PC-9 (cell line): ENCODE measurements at places on chromosomes 4 and X. TPM values are rescaled to one million over a fixed set of nuclear protein-coding genes. Genes with fewer than 3 reads are reported as not detected.

HMX1 gene
- total RNA-seq, result not detected in 2 replicates

GRCh38 chrX:150558424-150558823 is 10.0 kb upstream of the MTM1 start:
- no peaks in the 10 kb centered on the region for H3K4me1 ChIP-seq
- H3K27me3 ChIP-seq, result no peaks in the 10 kb centered on the region
- no peak for DNase-seq
- H3K27ac ChIP-seq, result no peak overlapping the region
- no peaks in the 10 kb centered on the region for H3K36me3 ChIP-seq

- H3K36me3 ChIP-seq, result no peaks in the 10 kb centered on the region; the same call in 1 of the 2 replicates
- H3K4me3 ChIP-seq, result no peak overlapping the region
- DNase-seq, result no peak
- H3K4me1 ChIP-seq, result no peaks in the 10 kb centered on the region
Measured at GRCh38 chr4:123977641-123978081, 581.1 kb downstream of the SPRY1 start.

NKAP gene
- total RNA-seq, result 15.7 and 18.6 TPM in 2 replicates

GRCh38 chr4:38574559-38575333 is 89.3 kb upstream of the KLF3 start:
- H3K27me3 ChIP-seq, result no peaks in the 10 kb centered on the region
- DNase-seq, result no peak
- H3K4me3 ChIP-seq, result no peak overlapping the region
- no peaks in the 10 kb centered on the region for H3K36me3 ChIP-seq
- H3K27ac ChIP-seq, result no peak overlapping the region

CFI gene
- 1.6 and 2.2 TPM in 2 replicates for total RNA-seq

DNA sequence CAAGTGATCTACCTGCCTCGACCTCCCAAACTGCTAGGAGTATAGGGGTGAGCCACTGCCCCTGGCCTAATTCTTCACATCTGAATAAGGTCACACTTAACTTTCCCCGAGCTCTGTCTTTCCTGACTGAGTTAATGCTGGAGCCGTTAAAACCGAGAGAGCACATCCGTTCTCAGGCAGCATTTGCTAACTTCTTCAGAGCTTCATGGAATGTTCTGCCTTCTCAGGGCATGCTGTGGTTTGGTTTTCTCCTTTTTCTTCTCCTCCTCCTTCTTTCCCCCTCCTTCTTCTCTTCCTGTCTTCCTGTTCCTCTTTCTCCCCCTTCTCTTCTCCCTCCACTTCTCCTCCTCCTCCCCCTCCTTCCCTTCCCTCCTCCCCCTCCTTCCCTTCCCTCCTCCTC is 119.9 kb downstream of the ASMT start:
- H3K36me3 ChIP-seq, result no peaks in the 10 kb centered on the region
- peaks cover 9% of the 10 kb centered on the region; the same call in 1 of the 2 replicates for H3K27me3 ChIP-seq
- no peaks in the 10 kb centered on the region for H3K4me1 ChIP-seq
- H3K27ac ChIP-seq, result no peak overlapping the region
- DNase-seq, result no peak
- H3K4me3 ChIP-seq, result no peak overlapping the region

- no peaks in the 10 kb centered on the region; the same call in 1 of the 2 replicates for H3K27me3 ChIP-seq
- H3K4me3 ChIP-seq, result no peak overlapping the region
- H3K4me1 ChIP-seq, result no peaks in the 10 kb centered on the region
- no peak for DNase-seq
Measured at GRCh38 chr4:23972187-23972586, 82.3 kb upstream of the PPARGC1A start.

DNA sequence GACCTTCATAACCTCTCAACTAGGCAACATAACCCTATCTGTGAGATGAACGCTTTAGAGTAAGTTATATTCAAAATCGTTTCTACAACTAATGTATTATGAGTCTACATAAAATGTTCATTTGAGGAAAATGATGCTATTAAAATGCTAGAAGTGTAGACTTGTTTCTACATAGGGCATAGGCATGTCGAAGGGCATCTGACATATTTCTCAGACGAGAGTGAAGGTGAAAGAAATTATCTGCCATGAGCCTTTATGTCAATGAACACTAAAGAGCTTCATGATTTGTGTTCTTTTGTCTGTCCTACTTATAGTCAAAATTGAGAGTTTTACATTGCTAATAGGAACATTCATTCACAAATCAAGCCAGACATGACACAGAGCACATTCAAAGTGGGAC is 811.8 kb downstream of the RAB28 start:
- H3K4me3 ChIP-seq, result no peak overlapping the region
- H3K27me3 ChIP-seq, result no peaks in the 10 kb centered on the region
- no peak overlapping the region for H3K27ac ChIP-seq
- no peak for DNase-seq

GRCh38 chr4:82450966-82451755 is 20.8 kb downstream of the ENOPH1 start:
- H3K27ac ChIP-seq, result no peak overlapping the region
- DNase-seq, result no peak
- no peak overlapping the region for H3K4me3 ChIP-seq
- H3K27me3 ChIP-seq, result no peaks in the 10 kb centered on the region

FGFBP1 gene
- total RNA-seq, result 11.1 and 30.8 TPM in 2 replicates

DNA sequence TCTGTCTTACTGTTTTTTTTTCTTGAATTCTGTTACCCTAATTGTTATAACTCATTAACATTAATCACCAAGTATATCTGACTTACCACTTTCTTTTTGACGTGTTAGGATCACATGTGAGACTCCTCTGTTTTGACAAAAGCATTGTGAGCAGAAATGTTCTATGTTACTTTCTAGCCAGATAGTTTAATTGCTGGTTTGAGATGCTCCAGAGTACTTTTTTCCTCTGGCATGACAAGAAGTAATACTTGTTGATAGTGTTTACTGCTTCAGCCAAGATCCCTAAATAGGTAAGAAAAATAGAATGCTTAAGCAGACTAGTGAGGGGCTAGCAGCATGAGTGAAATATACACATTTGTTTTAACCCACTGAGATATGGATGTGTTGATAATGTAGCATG is 303.9 kb upstream of the PABPC4L start:
- no peaks in the 10 kb centered on the region for H3K36me3 ChIP-seq
- no peaks in the 10 kb centered on the region for H3K4me1 ChIP-seq
- no peaks in the 10 kb centered on the region for H3K27me3 ChIP-seq
- no peak overlapping the region for H3K27ac ChIP-seq
- no peak overlapping the region for H3K4me3 ChIP-seq

- H3K4me3 ChIP-seq, result no peak overlapping the region
- H3K27ac ChIP-seq, result no peak overlapping the region
- no peaks in the 10 kb centered on the region for H3K27me3 ChIP-seq
- H3K36me3 ChIP-seq, result no peaks in the 10 kb centered on the region
- H3K4me1 ChIP-seq, result no peaks in the 10 kb centered on the region
- no peak for DNase-seq
Measured at GRCh38 chrX:17095161-17095560, 148.7 kb downstream of the REPS2 start.

DNA sequence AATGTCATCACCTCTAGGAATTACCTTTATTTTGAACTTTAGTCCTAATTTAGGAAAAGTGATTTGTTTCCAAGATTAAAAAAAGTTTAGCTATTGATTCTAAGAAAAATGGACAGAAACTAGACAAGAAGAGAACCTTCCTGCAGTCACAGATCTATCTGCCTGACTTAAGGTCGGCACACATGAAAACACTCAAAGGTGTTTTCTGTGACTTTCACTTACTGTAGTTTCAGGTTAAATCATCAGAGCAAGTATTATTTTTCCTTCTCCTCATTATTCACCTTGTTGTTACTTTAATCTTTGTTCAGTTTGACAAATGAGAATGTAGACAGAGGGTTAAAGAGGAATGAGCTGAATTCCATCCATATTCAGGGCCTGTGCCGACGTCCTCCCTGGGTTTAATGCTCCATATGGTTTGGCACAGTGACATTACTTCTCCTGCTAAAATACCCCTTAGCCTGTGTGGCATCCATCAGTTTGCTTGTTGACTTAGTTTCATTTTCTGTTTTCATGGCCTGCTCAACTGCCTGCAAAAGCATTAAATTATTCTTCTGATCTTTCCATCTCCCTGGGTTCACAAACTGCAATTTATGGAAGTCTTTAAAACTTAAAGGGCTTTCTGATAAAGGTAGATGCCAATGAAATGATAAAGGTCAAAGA is 352.7 kb downstream of the NKX6-1 start:
- no peak overlapping the region for H3K27ac ChIP-seq
- H3K36me3 ChIP-seq, result no peaks in the 10 kb centered on the region
- no peak overlapping the region for H3K4me3 ChIP-seq
- no peaks in the 10 kb centered on the region for H3K4me1 ChIP-seq
- no peak for DNase-seq
- H3K27me3 ChIP-seq, result no peaks in the 10 kb centered on the region

GRCh38 chr4:11765849-11766453 is 337.3 kb upstream of the HS3ST1 start:
- no peaks in the 10 kb centered on the region for H3K4me1 ChIP-seq
- H3K36me3 ChIP-seq, result no peaks in the 10 kb centered on the region
- DNase-seq, result peak; percentile 37
- H3K27ac ChIP-seq, result no peak overlapping the region
- no peak overlapping the region for H3K4me3 ChIP-seq

- no peaks in the 10 kb centered on the region for H3K27me3 ChIP-seq
- no peak within 1 kb of the TSS for H3K27ac ChIP-seq
- H3K4me1 ChIP-seq, result peaks cover under 1% of the 10 kb centered on the region
- H3K36me3 ChIP-seq, result no peaks in the 10 kb centered on the region
- peak within 1 kb of the TSS; percentile 60; the same call in 1 of the 2 replicates for H3K4me3 ChIP-seq
Measured at GRCh38 chrX:154478728-154479622, at the start of gene LAGE3. LAGE3 (minus strand) TSS chrX:154479281; CDS start chrX:154478915, 366 bp downstream.

- no peaks in the 10 kb centered on the region for H3K27me3 ChIP-seq
- H3K27ac ChIP-seq, result 0 out of 2 replicates have a peak overlapping the region, but pooled peaks have one; percentile 28
- no peak for DNase-seq
- no peaks in the 10 kb centered on the region for H3K36me3 ChIP-seq
Measured at GRCh38 chrX:73563738-73564068, 706 bp downstream of the CHIC1 start.

DNA sequence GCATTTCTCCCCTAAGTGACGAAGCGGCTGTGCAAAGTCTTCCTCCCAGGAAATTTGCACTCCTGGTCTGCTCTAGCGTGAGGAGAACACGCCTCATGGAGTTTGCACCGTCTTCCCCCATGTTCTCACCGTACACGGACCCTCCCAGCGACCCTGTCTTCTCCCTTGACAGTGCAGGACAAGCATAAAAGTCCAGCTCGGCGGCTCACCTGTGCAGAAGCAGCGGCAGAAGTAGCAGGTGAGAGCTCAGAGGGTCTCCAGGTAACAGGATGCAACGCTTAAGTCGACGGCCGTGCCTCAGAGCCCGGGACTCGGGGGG is 314 bp downstream of the P2RY8 start:
- no peak for DNase-seq
- no peaks in the 10 kb centered on the region for H3K27me3 ChIP-seq
- H3K27ac ChIP-seq, result no peak overlapping the region
- no peaks in the 10 kb centered on the region for H3K4me1 ChIP-seq

DNA sequence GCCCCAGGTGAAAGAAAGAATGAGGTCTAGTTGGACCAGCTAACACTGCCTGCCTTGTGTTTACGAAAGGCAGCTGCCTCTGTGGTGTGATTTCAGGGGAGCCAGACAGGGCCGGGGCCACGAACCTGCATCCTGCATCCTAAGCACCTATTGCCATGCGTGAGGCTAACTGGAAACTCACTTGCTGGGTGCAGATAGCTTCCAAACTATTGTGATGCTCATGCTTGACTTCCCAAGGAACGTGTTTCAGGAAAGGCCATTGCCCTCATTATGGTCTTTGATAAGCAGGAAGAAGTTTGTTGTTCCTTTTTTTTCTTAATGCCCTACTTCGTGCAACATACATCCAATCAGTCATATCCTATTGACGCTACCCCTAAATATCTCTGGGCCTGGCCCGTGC is 2.3 kb upstream of the IRF2 start:
- peaks cover 11% of the 10 kb centered on the region for H3K4me1 ChIP-seq
- no peak overlapping the region for H3K4me3 ChIP-seq
- no peak for DNase-seq

- H3K27ac ChIP-seq, result no peak overlapping the region
- no peak overlapping the region for H3K4me3 ChIP-seq
- no peaks in the 10 kb centered on the region for H3K27me3 ChIP-seq
Measured at GRCh38 chr4:103400405-103400804, 202.3 kb upstream of the CENPE start.

DNA sequence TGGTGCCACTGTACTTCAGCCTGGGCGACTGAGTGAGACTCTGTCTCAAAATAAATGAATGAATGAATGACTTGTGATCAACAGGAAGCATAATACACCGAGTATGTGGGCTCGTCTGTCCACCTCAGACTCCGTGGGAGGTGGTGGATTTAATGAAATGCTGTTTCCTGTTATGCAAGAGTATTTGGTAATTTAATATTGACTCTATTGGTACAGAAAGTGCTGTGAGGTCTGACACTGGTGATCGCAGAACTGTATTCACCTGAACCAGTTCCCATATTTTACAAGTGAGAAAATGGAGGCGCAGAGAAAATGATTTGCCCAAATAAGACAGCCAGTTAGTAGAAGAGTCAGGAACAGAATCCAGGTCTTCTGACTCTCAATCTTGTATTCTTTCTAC is 423.3 kb downstream of the RAPGEF2 start:
- H3K36me3 ChIP-seq, result no peaks in the 10 kb centered on the region
- no peak overlapping the region for H3K4me3 ChIP-seq
- H3K4me1 ChIP-seq, result no peaks in the 10 kb centered on the region

GRCh38 chrX:151973060-151973661 is 1.3 kb downstream of the GABRE start:
- H3K4me1 ChIP-seq, result peaks cover 51% of the 10 kb centered on the region
- H3K4me3 ChIP-seq, result peak overlapping the region; percentile 57
- H3K27ac ChIP-seq, result peak overlapping the region; percentile 8; the same call in 1 of the 2 replicates
- peaks cover 18% of the 10 kb centered on the region for H3K36me3 ChIP-seq
- no peak for DNase-seq

OCRL gene
- 40.3 and 41.4 TPM in 2 replicates for total RNA-seq

DUX4 gene
- total RNA-seq, result not detected in 2 replicates

- no peak overlapping the region for H3K27ac ChIP-seq
- no peak for DNase-seq
- no peak overlapping the region for H3K4me3 ChIP-seq
- H3K36me3 ChIP-seq, result no peaks in the 10 kb centered on the region
- no peaks in the 10 kb centered on the region for H3K4me1 ChIP-seq
- no peaks in the 10 kb centered on the region for H3K27me3 ChIP-seq
Measured at GRCh38 chrX:35406386-35406785, 391.8 kb upstream of the MAGEB16 start.

DNA sequence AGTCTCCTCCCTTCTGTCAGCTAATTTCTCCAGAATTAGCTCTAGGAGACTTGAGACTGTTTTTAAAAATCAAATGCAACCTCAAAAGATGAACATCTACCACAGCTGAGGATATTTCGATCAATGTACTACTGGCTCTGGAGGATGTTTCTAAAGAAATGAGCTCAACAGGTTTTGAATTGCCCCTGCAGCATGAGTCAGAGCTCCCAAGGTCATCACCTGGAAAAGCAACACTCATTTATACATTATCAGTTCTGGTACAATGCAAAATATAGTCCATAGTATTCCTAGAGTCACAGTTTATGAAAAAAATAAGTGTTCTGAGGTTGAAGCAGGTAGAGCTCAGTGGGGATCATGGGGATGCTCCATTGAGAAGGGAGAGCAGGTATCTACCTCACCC is 50.8 kb upstream of the MCF2 start:
- H3K36me3 ChIP-seq, result no peaks in the 10 kb centered on the region
- no peak overlapping the region for H3K27ac ChIP-seq
- H3K4me3 ChIP-seq, result no peak overlapping the region
- H3K27me3 ChIP-seq, result no peaks in the 10 kb centered on the region

GRCh38 chr4:14375816-14376215 is 626.5 kb upstream of the CPEB2 start:
- no peaks in the 10 kb centered on the region for H3K4me1 ChIP-seq
- H3K4me3 ChIP-seq, result no peak overlapping the region
- DNase-seq, result no peak

XAGE1A gene
- not detected in 2 replicates for total RNA-seq
